ENCODE measurements at places on chromosomes 1 and 21.
A peak's percentile ranks its signal among the peaks of the same experiment; 100 is the strongest.

GRCh38 chr1:169925505-169926482, 32.1 kb upstream of the SCYL3 start:
- peak; percentile 56 for DNase-seq

- peak; percentile 95 for DNase-seq
Measured at GRCh38 chr1:44672254-44672955, 1.9 kb downstream of the TMEM53 start.

DNA sequence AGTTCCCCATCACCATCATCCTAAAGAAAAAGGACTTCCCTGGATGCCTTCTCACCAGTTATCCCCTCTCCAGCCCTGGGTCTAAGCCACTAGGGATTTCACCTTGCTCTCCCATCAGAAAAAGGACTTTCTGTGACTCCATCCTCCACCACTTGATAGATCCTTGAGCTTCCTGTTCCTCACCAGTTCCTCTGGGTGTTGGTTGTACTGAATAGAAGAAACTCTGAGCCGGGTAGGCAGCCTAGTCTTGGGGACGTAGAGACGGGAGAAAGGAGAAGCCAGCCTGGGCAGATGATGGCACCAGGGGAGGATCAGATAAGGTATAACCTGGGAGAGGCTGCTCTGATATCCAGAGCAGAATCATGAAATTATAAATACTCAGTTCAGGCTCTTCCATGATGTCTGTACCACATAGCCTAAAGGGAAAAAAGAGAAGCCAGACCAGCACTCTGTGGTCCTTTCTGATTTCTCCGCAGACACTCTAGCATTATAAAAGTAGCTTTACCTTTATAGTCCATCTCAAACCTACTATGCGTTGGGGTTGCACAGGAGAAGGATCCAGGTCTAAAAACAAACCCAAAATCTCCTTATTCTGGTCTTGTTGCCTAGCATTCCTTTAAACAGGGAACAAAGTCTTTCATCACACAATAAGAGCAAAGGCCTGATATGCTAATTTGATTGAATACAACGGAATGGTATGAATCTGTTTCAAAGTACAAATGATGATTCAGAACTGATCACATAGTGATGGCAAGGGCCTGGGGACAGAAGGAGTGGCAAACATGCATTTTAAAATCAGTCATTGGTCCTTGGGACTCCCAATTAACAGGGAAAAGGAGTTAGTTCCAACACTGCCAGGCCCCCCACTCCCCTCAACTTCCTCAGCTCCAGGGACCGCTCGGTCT, 1.2 kb upstream of the CD34 start:
- DNase-seq = peak; percentile 47

- DNase-seq = no peak
Measured at GRCh38 chr1:235625340-235625739, 24.2 kb downstream of the GNG4 start.

GRCh38 chr1:175317309-175317708, 124.7 kb upstream of the KIAA0040 start:
- peak; percentile 54 for DNase-seq

DNA sequence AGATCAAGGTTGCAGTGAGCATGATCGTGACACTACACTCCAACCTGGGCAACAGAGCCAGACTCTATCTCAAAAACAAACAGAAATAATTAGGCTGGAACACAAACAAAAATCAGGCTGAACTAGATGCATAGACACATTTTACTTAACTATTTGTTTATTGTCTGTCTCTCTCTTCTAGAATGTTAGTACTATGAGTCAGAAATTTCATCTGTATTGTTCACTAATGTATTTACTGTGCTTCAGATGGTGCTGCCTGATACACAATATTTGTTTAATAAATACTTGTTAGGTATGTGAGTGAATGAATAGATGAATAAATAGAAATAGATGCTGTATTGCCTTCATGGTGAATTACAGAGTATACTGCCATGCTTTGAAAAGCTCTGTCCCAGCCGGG, 6.0 kb upstream of the LIN28A start:
- DNase-seq = no peak

DNA sequence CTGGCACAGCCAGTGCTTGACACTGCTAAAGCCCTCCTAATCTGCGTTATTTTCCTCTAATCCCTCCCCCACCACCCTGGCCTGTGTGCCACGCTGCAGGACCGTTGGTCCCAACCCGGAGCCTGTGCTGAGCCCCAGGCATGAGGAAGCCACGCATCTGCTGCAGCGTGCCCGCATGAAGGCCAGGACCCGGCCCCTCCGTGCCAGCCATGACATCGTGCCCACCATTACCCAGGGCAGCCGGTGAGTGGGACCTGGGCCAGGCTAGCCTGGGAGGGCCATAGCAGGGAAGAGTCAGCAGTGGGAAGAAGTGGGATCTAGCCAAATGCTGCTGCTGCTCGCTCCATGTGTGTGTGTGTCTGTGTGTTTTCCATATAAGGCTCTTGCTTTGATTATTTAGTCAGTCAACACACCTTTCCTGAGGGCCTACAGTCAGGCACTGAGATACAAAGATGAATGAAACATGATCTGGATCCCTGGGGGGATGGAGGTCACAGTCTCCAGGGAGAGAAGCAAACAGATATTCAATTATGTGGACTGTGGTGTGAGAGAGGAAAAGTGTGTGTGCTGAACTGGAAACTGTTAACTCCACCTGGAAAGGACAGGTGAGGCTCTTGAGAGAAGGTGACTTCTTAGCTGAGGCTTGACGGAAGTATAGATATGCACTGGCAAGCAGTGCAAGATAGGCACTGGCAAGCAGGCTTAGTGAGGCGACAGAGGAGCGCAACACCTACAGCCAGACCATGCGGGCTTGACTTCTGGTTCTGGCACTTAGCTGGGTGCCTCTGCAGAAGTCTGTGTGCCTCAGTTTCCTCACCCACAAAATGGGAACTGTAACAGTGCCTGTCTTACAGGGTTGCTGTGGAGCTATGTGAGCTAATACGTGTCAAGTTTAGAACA, 15.9 kb downstream of the KIAA1614 start:
- DNase-seq = no peak

- DNase-seq = peak; percentile 49
Measured at GRCh38 chr1:150567717-150568593, 11.5 kb downstream of the MCL1 start.

GRCh38 chr21:18716578-18717138, 313.1 kb upstream of the TMPRSS15 start:
- no peak for DNase-seq

DNA sequence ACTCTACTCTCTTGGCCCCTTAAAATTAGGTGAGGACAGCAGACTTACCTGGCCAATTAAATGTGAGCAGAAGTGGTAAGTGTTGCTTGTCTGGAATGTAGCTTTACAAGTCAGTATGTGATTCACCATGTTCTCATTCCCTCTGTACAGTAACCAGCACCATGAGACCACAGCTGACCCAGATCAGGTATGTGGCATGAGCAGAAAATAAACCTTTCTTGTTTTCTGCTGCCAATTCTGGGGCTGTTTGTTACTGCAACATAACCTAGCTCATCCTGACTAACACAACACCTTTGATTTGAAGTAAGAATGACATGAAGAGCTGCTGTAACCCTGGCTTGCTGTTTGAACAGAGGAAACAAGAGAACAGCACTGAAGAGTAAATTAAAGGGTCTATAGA, 24.9 kb downstream of the ITPKB start:
- DNase-seq = no peak
